ENCODE measurements at places on chromosomes 16 and 17.

- DNase-seq, result no peak
Observed at GRCh38 chr16:17983847-17984639, 352.5 kb downstream of the NPIPA8 start.

- DNase-seq, result no peak
Observed at GRCh38 chr17:29347831-29348629, 42.1 kb upstream of the TAOK1 start.

- DNase-seq, result no peak
Observed at GRCh38 chr17:40846515-40847144, 20.4 kb downstream of the KRT12 start.

GRCh38 chr16:31071861-31072260, 2.2 kb downstream of the ZNF668 start:
- no peak for DNase-seq

DNA sequence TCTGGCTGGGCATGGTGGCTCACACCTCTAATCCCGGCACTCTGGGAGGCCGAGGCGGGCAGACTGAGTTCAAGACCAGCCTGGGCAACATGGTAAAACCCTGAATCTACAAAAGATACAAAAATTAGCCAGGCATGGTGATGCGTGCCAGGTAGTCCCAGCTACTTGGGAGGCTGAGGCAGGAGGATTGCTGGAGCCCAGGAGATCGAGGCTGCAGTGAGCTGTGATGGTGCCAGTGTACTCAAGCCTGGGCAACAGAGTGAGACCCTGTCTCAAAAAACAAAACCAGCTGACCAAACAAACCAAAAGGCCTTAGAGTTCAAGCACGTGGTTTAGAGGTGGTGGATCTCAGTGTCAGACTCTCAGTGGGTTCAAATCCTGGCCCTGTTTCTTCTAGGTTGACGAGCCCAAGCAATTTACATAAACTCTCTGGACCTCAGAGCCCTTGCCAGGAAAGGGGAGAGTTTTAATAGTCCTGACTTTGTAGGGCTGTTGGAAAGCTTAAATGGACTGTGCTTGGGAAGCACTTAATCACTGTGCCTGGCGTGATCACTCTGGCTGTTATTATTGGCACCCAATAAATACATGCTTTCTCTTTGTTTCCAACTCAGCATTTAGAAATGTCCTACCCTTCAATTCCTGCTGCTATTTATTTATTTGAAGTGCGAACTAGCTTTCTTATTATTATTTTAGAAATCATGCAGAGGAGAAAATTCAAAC, 44.7 kb downstream of the ABCC1 start:
- DNase-seq, result no peak

- no peak for DNase-seq
Observed at GRCh38 chr16:30757316-30757715, 4.5 kb downstream of the CFAP119 start.

- DNase-seq, result no peak
Observed at GRCh38 chr17:82780195-82780594, 28.3 kb downstream of the TBCD start.

- no peak for DNase-seq
Observed at GRCh38 chr16:1689853-1690252, 11.8 kb downstream of the JPT2 start.

- DNase-seq, result peak; percentile 80
Observed at GRCh38 chr17:1122533-1123392, 57.0 kb downstream of the ABR start.

DNA sequence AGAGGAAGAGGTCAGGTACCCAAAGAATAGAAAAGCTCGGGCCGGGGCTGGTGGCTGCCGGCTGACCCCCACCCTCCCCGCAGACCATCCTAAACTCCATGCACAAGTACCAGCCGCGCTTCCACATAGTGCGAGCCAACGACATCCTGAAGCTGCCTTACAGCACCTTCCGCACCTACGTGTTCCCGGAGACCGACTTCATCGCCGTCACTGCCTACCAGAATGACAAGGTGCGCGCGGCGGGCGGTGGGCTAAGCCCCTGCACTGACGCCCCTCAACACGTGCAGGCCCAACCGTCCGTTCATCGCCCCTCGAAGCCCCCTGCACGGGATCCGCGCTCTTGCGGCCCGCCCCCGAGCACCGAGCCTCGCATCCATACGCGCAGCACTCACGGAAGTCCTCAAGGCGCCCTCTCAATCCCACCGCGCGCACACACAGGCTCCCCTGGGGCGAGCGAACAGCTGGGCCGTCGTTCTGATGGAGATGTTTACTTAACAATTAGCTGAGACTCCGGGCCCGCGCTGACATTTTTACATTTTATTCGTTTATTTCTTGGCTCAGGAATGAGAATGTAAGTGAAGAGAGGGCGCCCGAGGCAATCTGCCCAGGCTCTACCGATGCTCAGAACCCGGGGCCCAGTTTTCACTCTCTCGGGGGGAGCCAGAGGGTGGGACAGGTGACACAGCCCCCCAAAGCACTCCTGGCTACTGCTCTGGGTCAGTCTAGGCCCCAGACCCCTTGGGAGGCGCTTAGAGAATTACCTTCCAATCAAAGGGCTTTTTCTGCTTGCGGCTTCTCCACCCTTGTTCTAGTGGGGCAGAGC, 3.5 kb downstream of the TBX2 start:
- no peak for DNase-seq

- DNase-seq, result peak; percentile 49
Observed at GRCh38 chr17:80195671-80196529, 24.2 kb downstream of the SGSH start.

DNA sequence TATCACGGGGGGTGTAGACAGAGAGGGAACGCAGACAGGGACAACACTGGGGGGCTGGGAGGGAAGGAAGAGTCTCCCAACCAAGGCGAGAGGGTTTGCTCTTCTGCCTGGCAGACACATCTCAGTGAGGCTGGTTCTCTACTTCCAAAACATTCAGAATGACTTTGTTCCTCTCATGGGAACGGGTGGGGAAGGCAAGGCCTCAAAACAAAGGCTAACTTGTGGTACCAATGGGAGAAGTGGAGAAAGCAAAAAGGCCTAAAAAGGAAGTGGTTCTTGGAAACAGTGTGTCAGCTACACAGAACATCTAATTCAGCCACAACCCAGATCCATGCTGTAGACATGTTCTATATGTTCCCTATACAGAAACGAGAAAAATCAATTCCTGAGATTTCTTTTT, 7.5 kb downstream of the FLOT2 start:
- no peak for DNase-seq

GRCh38 chr17:77346765-77347164, 206.0 kb downstream of the SEC14L1 start:
- DNase-seq, result no peak

GRCh38 chr16:66539623-66540469, 10.1 kb downstream of the TK2 start:
- DNase-seq, result no peak

DNA sequence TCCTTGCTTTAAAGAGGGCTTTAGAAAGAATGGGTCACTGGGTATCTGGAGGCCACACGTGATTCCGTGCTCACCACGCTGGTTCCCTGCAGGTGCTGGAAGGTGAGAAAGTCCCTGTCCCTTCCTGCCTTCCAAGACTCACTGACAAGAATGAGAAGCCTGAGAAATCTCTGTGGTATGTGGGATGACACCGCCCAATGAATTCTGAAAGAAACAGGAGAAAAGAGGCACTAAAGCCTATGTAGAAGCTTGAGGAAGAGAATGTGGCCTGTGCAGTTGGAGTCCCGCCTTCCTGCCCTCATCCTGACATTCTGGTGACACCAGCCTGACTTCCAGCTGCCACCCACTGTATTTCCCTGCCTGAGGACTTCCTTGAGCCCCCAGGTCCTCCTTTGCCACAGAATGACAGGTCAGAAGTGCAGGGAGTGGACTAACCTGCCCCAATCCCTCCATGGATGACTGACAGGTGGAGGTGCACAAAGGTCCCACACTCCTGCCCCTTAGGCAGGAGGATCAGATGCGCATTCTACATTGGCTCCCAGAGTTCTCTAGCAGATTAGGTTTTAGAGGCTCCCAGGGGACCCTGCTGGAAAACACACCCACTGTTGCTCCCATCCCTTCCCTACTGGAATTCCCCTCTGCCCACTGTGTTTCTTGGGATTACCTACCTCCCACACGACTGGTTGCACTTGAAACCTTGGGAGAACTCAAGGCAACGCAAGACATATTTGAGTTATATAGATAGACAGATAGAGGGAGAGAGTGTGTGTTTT, 38.6 kb upstream of the TENT4B start:
- DNase-seq, result no peak

DNA sequence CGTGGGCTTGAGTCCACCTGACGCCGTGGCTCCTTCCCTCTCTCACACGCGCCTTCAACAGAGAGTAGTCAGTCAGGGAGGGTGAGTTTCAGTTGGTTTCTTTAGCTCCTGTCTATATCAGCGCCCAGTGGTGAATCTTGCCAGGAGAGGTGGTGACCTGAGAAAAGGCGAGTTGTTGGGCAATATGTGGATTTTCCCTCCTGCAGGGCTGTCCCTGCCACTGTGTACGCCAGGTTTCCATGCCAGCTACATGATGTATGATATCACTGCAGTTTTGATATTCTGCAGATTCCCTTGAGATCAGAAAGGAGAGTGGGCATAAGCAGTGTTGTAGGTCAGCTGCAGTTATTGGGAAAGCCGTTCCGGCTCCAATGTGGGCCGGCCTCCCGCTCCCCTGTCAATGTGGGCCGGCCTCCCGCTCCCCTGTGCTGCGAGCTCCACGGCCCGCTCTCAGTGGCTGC, 31.4 kb downstream of the BANP start:
- no peak for DNase-seq

DNA sequence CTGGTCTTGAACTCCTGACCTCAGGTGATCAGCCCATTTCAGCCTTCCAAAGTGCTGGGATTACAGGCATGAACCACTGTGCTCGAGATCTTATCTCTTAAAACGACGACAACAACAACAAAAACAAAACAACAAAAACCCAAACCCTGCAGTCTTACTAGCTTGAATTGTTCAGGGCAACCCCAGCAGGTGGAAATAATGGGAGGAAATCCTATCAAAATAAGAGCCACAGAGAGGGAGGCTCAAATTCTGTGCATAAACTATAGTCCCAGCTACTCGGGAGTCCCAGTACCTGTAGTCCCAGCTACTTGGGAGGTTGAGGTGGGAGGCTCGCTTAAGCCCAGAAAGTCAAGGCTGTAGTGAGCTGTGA, 16.5 kb upstream of the ATP6V0A1 start:
- DNase-seq, result no peak

DNA sequence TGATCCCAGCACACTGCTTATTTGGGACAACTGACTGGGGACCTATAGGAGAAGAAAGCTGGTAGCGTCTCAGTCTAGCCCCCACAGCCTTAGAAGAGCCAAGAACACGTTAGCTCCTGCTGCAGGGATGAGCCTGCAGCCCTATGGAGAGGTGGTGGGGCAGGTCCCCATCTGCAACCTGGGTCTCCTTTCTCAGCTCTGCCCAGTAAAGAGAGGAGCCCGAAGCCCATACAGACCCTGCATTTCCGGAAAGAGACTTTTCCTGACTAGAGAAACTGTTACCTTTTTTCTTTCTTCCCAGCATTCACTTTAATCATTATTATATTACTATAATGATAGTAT, 788 bp downstream of the METTL22 start:
- no peak for DNase-seq

DNA sequence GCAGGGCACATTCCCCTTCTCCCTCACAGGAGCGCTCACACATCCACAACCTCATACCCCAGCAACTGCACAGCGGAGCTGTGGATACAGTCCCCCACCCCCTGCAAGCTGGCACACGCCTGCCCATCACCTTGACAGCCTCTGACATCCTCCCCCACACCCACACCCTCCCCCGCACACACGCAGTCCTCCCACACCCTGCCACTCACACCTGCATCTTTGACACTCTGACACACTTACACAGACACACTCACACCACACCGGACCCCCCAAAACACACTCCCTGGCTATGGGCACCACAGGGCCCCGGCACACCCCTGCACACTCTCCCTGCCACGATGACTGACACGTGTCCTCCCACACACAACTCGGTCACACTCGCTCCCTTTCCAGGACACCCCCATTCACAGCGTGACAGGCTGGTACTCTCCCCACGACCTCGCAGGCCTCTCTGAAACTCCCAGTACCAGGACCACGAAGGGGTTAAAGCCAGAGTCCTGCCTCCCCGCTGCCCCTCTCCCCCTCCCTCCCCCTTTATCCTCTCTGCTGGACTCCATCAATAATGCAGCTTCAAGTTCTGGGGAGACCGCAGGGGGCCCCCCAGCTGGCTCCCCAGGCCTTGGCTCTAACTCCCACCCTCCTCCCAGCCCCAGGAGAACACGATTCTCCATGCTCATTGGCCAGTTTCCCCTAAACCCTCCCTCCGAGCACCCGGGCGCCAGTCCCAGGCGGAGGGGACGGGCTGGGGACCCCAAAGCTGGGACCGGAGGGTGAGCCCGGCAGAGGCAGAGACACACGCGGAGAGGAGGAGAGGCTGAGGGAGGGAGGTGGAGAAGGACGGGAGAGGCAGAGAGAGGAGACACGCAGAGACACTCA, at the start of gene PPP1R1B:
TSS of gene PPP1R1B (plus strand) at position 782 of the 876 bp plus-strand sequence. CDS start 441 bp downstream, outside the sequence.
- DNase-seq, result no peak

DNA sequence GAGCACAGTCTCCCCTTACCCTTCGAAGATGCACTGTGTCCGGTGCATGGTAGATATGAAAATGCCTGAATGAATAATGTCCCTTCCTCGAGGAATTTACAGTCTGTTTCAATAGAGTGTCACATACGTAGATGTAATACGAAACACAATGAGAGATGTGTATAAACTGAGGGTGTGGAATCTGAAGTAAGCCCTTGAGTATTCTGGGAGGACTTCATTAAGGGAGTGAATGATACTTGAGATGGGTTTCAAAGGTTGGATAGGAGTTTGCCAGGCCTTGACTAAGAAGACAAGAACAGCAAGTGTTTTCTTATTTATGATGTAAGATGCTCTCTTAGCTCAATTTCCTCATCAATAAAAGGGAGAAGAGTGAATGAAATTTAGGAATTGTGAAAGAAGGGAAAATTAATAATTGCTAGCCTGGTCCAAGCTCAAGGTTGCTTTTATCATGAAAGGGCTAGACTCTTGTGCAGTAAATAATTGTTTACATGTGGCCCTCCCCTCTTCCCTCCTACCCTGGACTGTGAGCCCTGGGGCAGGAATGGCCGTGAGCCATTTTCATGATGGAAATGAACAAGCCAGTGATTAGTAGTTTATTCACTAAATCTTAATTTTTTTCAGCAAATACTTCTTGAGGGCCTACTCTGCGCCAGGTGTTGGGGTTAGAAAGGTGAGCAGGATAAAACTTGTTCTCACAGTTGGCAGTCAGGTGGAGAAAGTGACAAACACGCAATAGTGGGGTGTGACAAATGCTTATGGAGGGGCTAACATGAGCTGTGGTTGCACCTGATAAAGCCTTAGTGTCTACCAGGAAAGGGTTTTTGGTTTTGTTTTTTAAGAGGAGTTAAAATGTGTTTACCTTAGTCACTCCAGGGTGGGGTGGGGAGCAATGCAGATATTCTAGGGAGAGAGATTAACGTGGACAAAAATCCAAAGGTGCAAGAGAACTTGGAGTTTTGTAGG, 1.6 kb downstream of the KIF22 start:
- DNase-seq, result no peak

GRCh38 chr17:51118330-51119195, 2.1 kb downstream of the SPAG9 start:
- DNase-seq, result no peak

Data from CD4-positive, CD25-positive, alpha-beta regulatory T cell (primary cell).